ENCODE measurements at places on chromosomes 12 and 14.

DNA sequence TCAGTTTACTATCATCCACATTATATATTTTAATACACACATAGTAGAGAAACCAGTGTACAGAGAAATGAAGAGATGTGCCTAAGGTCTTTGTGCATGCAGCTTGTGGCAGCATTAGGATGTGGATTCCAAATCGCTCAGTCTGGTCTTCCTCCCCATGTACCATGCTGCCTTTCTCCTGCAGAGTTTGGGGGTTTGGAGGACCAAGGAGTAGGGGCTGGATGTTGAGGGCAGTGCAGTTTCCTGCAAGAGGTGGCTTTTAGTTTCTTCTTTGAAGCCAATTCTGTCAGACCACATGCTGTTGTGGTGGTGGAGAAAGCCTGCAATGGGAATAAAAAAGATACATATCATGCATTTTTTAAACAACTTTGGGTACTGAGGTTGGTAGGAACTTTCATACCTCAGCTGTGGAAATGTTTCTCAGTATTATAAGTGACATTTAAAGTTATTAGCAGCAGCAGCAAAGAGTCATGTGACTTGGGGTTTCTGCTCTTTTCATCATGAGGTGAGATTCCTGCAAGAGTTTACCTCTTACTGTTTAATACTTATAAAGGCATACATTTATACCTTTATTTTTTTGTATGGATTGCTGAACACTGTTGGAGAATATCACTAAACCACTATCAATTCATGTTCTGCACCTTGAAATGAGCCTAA is 34.4 kb downstream of the TESPA1 start:
- no peak for DNase-seq

DNA sequence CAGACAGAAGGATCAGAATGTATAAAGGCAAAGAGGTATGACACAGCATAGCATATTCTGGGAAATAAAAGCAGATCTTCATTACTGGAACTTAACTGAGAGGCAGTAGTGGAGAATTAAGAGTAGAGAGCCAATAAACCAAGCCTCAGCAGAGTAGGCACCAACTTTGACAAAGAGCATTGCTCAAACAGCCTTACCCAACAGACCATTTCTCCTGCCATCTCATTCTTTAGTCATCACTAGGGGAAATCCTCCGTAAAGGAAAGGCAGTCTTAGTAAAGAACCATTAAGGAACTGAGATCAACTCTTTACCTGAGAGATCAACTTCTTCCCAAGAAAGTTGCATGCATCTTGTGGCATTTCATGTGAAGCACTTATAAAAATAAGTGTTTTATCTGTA is 36.6 kb downstream of the SENP1 start:
- DNase-seq, result no peak

DNA sequence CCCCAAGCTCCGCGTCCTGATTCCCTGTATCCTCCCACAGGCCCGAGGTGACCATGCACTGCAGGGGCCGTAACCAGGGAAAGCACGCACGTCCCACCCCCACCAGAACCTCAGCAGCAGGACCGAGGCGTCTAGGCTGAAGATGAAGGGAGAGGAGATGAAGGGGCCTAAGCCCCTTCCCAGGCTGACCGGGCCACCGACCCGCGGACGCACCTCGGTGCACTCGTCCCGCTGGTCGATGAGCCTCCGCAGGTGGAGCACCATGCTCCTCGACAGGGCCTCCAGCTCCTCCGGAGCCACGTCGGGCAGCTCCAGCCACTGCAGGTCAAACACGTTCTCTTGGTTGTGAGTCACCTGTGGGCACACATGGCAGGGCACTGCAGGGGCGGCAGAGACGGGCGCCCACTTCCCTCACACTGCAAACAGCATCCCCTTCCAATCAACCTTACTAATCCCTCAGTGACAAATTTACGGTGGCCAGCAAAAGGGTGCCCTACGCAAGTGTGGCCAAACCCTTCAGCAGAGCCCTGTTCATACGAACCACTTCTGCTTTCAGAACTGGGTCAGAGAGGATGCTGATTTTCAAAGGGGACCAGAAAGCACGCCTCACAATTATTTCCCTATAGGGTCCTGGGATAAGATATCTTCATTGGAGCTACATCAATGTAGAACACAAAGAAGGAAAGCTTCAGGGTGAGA is 77.8 kb downstream of the CCDC88C start:
- DNase-seq, result no peak

GRCh38 chr14:63423381-63423780 is 104.6 kb upstream of the GPHB5 start:
- DNase-seq, result no peak

DNA sequence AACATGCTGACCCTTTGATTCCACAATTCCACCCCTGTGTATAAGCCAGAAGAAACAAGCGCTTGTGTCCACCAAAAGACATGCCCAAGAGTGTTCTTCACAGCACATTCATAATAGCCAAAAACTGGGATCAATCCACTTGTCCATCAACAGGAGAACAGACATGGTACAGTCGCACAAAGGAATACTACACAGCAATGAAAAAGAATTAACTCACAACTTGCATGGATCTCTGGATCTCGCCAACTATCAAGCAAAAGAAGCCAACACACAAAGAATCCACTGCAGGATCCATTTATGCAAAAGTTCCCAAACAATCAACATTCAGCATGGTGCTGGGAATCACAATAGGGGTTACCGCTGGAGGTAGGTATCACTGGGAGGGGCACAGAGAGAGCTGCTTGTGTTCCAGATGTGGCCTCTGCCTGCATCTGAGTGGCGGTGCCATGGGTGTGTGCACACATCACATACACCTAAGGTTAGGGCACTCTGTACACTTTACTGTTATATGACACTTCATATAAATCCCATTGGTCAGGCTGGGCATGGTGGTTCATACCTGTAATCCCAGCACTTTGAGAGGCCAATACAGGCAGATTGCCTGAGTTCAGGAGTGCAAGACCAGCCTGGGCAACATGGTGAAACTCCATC is 30.9 kb downstream of the CLMN start:
- DNase-seq, result no peak

DNA sequence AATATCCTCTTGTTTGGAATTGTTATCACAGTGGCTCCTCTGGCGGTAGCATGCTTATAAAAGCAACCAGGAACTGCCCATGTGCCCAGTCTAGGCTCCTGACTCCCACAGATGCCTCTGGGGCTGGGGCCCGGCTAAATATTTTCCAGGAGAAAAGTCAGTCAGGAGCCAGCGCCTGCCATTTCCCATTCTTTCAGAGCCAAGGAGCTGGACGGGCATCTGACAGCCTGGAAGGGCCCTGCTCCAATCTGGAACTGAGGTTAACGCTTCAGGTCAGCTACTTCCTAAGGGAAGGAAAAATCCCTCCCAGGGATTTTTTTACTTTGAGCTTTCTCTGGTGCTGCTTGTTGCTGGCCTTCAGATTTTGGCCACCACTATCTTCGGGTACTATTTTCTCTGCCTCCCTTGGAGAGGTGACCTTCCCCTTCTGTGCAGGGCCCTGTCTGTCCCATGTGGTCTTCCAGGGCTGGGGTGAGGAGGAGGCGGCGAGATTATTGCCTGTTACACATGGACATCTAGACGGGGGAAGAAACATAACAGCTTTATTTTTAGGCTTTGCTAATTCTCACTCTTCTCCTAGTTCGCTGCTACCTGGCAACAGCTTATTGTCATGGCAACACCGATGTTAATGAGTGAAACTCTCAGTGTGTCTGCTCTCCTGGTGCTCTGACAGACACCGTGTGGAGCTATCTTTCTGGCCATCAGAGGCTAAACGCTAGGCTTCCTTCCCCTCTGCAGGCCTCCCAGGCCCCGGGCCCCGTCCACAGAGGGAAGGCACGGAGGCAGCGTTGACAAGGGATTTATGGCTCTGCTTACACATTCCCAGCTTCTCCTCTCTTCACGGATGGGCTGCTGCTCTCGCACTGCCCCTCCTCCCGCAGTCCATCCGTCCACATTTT is 160.4 kb downstream of the CACNA1C start:
- no peak for DNase-seq

DNA sequence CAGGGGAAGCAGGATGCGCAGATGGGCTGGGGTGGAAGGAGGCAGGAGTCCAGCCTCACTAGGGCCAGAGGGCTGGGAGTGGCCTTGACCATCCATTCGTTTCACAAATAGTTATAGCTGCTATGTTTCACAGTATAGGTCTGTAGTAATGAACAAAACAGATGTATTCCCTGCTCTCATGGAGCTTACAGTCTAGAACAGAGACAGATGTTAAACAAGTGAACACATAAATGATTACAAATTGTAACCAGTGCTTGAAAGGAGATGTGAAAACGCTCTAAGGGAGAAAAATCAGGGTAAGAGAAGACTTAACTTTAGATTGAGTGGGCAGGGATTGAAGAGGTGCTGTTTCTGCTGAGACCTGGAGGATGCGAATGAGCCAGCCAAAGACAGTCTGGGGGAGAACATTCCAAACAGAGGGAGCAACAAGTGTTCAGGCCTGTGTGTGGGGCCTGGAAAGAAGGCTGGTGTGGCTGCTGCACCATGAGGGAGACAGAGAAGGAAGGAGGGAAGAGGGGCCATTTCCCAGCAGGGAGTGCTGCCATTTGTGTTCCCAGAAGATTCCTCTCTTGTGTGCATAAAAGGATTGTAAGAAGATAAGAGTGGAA is 14.6 kb downstream of the CFAP251 start:
- no peak for DNase-seq

- DNase-seq, result no peak
Measured at GRCh38 chr12:117854339-117855012, 114.3 kb downstream of the KSR2 start.

DNA sequence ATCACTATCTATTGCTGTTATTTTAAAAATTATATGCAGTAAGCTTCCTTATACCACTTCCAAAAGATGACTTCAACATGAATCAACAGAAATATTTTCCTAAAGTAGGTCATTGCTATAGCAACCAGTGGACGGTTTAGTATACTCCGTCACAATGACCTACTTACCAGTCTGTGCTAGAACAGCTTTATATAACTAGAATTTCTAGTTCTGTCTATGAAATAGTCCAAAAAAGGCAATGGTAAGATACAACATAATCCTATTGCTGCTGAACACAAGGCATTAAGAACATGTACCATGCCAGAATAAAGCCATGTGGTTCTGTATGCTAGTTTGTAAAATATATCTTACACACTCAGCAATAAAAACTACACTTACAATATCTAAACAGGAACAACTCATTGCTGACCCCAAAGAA is 40.7 kb upstream of the MTERF2 start:
- peak; percentile 74 for DNase-seq

DNA sequence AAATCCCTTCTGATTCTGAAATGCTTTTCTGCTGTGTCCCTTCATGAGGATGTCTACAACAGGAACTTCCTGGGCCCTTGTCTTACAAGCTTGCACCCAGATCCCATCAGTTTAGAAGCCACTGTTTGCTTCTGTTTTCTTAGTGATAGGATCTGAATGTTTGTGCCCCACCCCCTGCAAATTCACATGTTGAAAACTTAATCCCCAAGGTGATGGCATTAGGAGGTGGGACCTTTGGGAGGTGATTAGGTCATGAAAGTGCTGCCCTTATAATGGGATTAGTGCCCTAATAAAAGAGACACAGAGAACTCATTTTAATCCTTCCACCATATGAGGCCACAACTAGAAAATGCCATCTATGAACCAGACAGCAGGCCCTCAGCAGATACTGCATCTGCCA is 36.0 kb upstream of the GNPNAT1 start:
- no peak for DNase-seq

DNA sequence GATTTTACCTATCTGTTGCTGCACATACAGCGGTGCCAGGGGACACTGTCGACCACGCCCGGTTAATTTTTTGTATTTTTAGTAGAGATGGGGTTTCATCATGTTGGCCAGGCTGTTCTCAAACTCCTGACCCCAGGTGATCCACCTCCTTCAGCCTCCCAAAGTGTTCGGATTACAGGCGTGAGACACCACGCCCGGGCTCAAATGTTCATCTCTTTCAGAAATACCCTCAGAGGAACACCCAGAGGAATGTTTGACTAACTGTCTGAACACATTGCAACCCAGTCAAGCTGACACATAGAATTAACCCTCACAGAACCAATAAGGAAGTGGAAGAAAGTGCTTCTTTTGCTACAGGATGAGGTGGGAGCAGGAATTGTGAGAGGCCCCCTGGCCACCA is 15.0 kb upstream of the ETFBKMT start:
- no peak for DNase-seq

GRCh38 chr12:118102609-118103008 is 1.2 kb downstream of the VSIG10 start:
- no peak for DNase-seq

GRCh38 chr14:102885737-102886447 is 36.6 kb upstream of the AMN start:
- DNase-seq, result no peak

DNA sequence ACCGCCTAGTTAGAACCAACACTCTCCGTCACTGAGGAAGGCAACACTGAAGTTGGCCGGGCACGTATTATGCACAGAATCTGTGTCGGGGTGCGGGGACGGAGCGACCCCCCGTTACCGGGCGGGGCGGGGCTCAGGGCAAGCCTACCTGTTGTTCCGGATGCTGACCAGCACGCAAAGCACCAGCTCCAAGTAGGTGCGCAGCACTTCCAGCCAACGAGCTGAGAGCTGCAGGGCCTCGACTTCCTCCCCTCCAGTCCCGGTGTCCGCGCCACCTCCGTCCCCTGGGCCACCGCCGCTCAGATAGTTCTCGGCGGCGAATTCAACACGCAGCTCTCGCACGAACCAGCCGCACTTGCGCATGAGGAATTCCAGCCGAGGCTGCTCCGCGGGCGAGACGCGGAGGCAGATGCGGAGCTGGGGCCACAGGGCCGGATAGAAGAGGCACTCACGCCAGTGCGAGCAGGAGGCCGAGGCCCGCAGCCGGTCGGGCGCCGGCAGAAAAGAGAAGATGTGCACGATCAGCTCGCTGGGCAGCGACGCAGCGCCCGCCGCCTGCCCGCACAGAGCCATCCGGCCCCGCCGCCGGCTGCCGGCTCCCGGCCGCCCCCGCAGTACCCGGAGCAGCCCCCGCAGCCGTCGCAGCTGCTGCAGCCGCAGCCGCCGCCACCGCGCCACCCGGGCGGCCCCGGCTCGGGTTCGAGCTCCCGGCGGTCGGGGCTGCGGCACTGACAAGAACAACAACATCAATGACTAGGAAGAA is 636 bp downstream of the FBXO33 start:
- DNase-seq, result no peak

DNA sequence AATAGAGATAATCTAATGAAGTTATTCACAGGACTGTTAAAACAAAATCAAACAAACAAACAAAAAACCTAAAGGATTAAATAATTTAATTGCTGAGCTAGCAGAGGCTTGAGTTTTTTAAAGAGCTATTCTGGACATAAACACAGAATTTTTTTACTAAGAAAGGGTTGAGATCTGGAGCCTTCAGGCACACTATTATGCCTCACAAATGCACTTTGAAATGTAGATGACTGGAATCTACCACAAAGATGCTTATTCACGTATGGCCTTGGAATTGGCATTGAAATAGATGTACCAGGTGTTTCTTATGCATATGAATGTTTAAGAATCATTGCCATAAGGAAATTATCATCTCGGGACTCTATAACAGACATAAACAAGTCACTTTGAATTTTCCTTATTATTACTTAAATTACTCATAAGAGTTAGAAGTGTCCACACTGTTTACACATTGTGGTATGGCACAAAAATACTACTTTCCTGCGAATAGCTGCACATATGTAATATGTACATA is 21.6 kb downstream of the PUS7L start:
- DNase-seq, result no peak

All from GM04504 (cell line).